ENCODE measurements at places on chromosomes 1 and 21.

DNA sequence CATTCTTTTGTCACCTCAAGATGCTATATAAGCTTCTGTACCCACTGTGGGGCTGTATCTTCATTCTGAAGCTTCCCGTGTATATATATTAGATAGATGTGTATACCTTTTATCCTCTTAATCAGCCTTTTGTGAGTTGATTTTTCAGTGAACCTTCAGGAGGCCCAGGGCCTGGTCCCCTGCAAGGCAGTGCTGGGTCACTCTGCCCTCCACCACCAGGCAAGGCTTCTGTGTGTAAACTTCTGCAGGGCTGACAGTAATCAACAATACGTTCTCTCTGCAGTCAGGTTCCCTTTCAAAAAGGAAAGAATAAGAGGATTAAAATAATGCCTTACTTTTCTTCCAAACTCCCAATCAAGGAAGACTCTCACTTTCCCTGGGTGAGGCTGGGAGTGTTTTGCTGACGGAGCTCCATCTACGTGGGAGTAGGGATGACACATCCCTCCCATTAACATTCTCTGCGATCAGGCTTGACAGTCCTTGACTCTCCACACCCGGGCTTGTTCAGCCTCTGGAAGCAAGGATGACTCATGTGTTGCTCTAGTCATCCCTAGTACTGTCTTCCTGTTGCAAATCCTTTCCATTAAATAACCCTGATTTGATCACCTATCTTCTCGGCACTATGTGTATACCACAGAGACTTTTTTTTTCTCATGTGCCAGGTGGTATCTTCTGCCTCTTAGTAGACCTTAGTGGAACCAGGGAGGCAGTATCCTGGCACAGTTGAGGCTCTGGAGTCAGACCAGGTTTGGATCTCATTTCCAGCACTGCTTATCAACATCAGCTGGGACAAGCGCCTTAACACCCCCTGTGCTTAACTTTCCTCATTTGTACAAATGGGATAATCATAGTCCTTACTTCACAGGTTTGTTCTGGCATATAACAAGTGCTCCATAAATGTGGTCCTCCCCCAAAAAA, 70.3 kb upstream of the KCNK1 start:
- DNase-seq: no peak

DNA sequence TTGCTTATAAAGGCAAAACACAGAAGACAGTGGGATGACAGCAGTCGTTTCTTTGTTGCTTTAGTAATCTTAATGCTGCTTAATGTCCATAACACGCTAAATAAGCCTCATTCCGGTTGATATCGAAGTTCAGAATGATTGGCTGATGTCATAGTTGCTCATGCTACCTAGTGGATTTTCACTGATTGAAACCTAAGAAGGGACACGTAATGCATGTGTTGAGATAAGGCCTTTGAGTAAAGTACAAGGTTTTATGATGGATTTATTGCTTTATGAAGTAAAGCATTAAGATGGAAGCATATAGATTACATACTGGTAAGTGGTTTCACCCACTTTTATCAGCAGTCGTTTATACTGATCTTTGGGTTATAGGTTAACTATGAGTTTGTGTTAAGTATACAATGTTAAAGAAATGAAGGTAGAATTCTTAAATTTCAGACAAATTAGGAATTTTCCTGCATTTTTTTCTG, 25.1 kb downstream of the IARS2 start:
- no peak for DNase-seq

DNA sequence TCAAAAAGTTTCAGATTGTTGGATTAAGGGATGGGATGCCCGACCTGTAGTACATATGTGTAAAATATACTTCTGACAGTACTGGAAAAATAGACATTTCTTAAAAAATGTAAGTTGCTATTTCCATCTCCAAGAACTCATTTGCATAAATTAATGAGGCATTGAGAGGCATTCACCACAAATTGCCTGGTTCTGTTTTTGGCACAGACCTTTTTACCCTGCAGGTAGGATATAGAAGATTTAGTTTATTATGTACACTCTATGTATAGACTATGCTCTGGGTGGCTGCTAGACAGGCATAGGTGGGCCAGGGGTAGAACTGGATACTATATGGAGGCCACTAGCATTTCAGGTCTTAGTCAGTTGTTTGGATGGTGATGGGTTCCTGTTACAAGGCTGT, 8.0 kb downstream of the CCDC17 start:
- no peak for DNase-seq

GRCh38 chr1:234519506-234519905, 40.5 kb upstream of the TARBP1 start:
- DNase-seq: no peak

GRCh38 chr1:37423810-37424209, 50.6 kb upstream of the ZC3H12A start:
- no peak for DNase-seq

DNA sequence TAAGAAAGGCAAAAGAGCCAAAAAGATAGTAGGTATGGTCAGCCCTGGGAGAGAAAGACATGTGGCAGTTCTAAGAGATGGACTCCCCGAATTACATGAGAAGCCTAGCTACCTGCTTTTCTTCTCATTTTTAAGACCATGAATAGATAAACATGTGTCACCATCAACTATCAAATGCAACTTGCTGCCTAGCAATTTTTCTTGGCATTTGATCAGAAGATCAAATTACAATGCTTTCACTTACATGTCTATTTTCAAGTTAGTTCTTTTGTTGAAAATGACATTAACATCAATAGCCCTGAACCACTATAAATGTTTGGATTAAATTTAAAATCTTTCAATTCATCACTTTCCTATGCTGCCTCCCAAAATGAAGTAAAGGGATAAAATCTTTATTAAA, 212.3 kb downstream of the HHIPL2 start:
- no peak for DNase-seq

DNA sequence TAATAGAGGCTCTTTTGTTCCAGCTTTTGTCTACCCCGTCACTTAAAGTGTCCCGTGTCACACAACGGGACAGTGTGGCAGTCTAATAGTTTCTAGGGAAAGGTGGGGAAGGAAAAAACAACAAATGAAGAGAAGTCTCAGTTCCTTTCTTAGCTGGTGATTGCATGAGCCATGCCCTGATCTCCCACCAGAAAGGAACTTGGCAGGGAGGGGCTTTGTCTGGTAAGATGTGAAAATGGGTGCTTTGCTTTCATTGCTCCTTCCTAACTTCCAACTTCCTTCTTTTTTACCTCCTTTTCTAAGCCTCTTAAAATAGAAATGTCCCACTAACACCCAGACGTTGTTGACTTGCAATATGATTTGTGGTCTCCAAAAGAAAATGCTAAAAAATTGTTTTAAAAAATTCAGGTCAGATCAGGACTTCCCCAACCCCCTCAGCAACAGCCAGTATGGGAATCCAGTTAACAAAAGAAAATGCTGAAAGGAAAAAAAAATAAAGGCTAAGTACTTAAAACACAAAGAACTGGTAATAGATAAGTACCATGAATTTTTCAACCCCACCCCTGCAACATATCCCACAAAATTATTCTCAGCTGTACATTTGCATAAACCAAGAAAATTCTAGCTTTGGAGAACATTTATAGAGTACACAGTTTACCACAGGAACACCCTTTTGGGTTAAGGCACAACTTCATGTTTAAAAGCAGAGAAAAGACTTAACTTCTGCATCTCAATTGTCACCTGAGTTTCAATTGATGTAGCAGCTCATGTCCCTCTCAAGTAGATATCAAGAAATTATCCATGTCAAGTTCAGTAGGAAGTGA, 106.2 kb downstream of the NIBAN1 start:
- DNase-seq: no peak

DNA sequence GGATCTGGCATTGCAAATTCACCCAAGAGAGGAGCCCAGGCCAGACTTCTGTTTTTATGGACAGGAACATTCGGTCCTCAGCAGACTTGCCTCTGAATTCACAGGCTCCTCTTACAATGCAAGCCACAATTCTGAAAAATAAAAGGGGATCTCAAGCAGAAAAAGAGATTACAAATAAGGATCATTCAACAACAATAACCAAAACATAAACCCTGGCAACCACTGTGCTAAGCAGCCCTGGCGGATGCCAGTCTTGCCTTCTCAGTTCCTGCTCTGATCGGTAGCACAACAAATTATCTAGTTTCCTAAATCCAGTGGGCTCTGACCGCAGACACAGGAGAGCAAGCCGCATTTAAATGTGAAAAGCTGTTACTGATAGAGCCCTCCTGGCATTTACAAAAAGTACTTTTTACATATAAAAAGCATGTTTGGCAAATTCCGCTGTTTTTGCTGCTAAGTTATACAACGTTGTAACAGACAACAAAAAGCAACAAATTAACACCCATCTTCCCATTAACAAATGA, 123.4 kb upstream of the FOXD3 start:
- no peak for DNase-seq

- no peak for DNase-seq
These were observed 1.6 kb upstream of the HYI start for GRCh38 chr1:43455213-43455889.

DNA sequence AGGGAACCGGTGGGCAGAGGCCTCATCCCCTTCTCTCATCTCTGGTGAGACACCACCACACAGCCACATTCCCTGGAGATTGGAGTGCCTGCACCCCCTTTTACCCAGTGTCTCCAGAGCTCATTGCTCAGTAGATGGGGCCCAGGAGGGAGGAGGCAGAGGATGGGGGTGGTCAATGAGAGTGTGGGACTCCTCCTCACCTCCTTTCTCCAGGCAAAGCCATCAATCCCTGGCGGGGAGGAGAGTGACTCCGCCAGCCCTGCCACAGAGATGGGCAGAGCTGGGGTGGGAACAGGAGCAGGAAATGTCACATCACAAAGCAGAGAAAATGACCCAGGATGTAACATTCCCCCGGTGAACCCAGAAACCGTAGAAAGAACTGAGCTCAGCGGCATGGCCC, 117.2 kb downstream of the MATN1 start:
- DNase-seq: no peak

GRCh38 chr1:7422966-7423365, 348.1 kb upstream of the VAMP3 start:
- peak; percentile 3 for DNase-seq

GRCh38 chr1:203544485-203544884, 50.5 kb downstream of the OPTC start:
- DNase-seq: no peak

DNA sequence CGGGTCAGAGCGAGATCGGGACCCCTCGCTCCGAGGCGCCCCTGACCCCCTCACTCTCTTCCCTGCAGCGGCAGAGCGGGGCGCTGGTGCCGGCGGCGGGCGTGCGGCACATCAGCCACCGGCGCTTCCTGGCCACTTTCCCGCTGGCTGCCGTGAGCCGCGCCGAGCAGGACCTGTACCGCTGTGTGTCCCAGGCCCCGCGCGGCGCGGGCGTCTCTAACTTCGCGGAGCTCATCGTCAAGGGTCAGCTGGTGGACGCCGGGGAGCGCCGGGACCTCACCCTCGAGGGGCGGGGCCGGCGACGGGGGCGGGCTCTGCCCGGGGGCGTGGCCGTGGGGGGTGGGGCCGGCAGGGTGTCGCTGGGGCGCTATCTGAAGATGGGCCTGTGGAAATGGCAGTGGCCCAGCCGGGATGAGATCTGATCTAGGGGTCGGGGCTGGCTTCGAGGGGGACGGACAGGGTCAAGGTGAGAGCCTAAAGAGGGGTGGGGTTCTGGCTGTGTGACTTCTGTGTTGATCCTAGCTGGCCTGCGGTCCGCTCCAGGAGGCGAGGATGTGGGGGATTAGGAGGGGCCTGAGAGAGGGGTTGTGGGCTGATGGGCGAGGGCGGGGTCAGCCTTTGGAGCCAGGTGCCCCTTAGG, 23.6 kb downstream of the PTPRU start:
- DNase-seq: peak; percentile 77

- DNase-seq: no peak
These were observed 18.3 kb upstream of the LRP8 start for GRCh38 chr1:53345996-53346813.

GRCh38 chr1:112536561-112536960, 27.8 kb downstream of the WNT2B start:
- DNase-seq: no peak

DNA sequence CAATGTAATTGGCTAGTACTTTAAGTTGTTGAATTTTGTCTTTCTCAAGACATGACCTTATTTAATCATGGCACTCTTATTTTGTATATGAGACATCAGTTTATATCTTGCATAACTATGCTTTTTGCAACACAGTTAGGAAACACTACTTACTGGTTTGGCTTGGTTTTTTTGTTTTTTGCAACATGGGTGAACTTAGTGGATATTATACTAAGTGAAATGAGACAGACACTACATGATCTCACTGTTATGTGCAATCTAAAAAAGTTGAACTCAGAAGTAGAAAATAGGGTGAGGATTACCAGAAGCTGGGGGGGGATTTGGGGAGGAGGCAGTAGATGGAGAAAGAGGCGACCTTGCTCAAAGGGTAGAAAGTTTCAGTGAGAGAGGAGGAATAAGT, 132.1 kb downstream of the PLA2G4A start:
- no peak for DNase-seq

- DNase-seq: no peak
These were observed 30.0 kb downstream of the SOX13 start for GRCh38 chr1:204102739-204103430.

DNA sequence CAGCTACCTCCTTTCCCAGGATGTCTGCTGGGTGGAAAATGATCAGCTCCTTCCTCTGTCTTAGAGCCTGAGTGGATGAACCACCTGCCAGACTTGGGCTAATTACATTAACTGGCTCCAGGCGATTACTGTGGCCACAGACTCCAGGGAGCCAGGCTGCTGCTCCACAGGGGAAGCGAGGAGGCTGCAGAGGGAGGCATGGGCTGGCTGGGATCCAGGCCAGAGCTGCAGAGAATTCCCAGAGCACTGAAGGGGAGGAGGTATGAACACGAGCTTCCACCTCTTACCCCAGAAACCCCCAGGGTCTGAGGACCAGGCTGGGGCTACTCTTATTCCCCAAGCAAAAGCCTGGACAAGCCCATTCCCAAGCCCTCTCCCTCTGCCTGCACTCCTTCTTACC, 136.0 kb upstream of the KLHDC7A start:
- no peak for DNase-seq

DNA sequence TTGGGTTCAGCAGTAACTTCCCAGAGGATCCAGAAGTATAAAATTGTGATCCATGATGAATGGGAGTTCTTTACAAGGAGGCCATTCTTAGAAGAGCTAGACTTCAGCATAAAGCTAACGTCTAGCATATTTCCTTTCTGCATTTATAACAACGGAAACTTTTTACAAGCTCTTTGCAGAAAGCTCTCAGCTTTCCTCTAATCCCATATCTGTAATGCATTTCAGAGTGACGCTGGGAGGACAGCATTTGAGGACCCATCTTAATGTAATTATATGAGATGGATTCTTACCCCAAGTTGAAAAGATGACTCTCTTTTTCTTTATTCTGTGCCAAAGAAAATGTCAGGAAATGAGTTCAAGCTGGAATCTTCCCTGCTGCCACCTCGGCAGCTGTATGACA, 132.0 kb upstream of the CACHD1 start:
- DNase-seq: no peak

- DNase-seq: no peak
These were observed 700.4 kb upstream of the RGS18 start for GRCh38 chr1:191457889-191458288.

- DNase-seq: no peak
These were observed 203.3 kb downstream of the PTPRU start for GRCh38 chr1:29439615-29440014.

GRCh38 chr1:163661391-163661790, 339.6 kb downstream of the NUF2 start:
- DNase-seq: no peak

- DNase-seq: no peak
These were observed 3.5 kb upstream of the MYCL start for GRCh38 chr1:39905172-39905571.

- peak; percentile 40 for DNase-seq
These were observed 380.7 kb downstream of the MATN1 start for GRCh38 chr1:30342535-30343141.

GRCh38 chr1:151175863-151176262, at the start of gene TMOD4:
Gene TMOD4 (minus strand): TSS chr1:151175981. CDS start chr1:151174875, 1,106 bp downstream.
- peak; percentile 19 for DNase-seq

GRCh38 chr1:235997931-235998330, 67.0 kb downstream of the NID1 start:
- DNase-seq: no peak
